ENCODE measurements at places on chromosomes 16 and 17.
A peak's percentile ranks its signal among the peaks of the same experiment; 100 is the strongest.

DNA sequence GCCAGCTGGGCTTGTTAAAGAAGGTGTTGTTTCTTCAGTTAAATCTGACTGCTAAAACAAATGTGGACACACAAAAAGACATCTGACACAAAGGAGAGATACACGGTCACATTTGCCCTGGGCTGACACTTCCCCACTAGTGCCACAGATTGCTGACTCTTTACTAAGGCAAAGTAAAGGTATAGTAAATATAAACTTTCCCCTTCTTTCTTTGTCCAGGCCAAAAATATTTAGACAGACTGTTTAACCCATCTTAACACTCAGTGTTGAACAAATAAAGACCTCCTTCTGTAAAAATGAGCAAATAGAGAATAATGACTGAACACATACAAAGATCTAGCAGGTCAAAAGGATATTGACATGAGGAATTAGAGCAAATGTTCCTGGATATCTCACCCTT is 58.4 kb downstream of the SCNN1G start:
- DNase-seq, result no peak

DNA sequence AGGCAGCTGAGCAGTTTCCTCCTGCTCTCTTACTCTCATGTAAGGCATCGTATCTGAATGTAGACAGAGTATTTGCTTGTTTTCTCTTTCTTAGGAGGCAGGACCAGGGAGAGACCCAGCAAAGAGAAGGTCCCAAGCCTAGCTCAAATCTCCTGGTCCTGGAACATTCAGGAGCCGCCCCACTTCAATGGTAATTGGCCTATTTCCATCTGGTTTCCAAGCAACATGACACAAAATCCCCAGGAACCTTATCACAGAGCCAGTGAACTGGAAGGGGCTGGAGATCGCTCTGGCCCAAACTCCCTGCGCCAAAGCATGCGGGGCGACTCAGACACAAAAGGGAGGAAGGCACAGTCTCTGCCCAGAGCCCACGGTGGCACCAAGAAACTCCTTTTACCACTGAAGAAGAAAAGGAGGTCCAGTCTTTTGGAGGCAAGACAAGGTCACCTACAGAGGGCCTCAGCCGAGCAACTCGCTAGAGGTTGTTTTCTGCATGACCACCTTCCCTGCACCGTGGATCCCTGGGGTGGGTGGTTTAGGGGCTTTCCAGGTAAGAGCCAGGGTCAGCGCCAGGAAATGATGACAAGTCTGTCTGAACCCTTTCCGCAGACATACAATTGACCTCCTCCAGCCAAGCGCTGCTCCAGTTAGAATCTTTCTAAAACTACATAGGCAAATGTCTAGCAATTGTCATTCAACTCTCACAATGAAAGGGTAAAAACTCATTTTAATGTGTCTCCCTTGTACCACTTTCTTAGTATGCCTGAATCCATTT is 394.7 kb downstream of the SOX9 start:
- DNase-seq, result no peak

GRCh38 chr17:81206657-81207056 is 16.1 kb downstream of the CEP131 start:
- DNase-seq, result no peak

DNA sequence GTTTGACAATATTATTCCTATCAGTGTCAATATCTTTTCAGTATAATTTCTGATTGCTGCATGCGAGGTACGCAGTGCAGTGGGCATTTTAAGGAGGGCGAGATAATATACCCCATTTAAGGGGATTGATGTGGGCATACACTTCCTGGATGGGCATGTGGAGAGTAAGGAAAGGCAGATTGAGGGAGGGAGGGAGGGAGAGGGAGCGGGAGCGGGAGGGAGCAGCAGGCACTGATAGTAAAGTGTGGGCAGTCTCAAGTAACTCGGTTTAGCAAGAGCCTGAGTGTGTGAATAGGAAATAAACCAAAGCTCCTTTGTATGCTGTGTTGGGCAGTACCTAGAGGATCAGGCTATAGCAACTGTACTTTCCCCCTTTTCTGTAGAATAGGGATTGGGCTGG is 5.1 kb downstream of the BPTF start:
- DNase-seq, result peak; percentile 12

DNA sequence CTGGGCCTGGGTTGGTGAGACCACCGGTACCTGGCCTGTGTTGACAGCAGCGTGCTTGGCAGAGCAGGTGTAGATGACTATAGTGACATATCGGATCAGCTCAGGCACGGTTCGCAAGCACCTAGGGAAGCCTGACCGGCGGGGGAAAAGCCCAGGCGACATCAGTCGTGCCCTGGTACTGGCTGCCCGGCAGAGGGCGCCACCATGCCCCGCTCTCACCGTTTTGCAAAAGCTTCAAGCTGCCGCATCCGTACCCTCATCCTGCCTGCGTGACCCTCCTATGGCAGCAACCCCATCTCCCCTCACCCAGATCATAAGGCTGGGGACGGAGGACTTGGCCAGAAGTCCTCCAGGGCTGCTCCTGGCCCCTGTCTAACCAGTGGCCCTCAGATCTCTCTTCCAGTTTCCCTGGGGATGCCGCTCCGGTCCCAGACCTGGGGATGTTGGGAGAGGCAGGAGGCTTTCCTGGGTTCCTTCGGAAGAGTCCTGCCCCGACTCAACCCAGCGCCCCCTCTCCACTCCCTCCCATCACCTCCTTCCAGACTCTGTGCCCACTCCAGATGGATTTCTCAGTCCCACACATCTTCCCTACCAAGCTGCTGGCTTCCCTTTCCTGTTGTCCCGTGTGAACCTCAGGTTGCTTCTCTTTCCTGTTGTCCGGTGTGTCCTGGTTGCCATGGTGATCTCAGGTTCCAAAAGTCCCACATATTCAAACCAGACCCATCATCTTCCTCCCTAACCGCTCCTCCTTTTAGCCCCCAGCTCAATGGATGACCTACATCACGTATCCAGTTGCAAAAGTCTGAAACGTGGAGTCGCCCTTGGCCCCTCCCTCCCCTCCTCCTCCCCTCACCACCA is 13.7 kb downstream of the ALOX12B start:
- peak; percentile 7 for DNase-seq

DNA sequence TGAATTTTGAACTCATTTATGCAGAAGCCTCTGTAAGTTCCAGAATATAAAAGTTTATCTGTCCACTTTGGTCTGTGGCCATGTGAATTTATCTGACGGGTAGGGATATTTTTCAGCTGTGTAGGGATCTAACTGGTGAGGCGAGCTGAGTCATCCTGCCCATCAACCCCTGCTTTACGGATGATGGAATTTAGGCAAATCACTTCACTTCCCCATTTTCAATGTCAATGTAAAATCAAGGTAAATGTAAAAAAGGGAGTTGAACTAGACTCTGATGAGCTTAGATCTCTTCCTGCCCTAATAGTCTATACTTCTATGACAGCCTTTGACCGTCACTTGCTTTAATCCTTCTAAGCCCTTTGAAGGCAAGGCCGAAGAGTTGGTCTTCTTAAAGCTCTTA is 2.6 kb downstream of the SLC16A6 start:
- DNase-seq, result no peak

GRCh38 chr16:60744198-60744597 is 1292.0 kb downstream of the CDH8 start:
- no peak for DNase-seq

GRCh38 chr16:2485811-2486507 is 11.0 kb downstream of the TBC1D24 start:
- DNase-seq, result no peak

- no peak for DNase-seq
These were observed 1.3 kb upstream of the EXOC7 start for GRCh38 chr17:76104896-76105231.

DNA sequence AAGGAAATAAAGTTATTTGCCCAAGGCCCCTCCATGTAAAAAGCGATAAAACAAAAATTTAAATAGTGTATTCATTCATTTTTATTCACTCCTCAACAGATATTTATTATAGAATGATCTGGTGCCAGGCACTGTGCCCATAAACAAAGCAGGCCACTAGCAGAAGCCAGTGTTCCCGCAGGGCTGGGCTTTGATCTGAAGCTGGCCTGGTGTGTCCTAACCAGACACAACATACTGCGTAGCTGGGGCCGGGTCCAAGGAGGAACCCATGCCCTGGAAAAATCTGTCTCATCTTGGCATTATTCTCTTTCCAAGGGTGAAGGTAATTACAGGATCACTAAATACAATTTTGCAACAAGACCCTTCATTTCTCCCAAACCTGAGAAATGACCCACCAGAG is 537.4 kb upstream of the CDH5 start:
- no peak for DNase-seq

DNA sequence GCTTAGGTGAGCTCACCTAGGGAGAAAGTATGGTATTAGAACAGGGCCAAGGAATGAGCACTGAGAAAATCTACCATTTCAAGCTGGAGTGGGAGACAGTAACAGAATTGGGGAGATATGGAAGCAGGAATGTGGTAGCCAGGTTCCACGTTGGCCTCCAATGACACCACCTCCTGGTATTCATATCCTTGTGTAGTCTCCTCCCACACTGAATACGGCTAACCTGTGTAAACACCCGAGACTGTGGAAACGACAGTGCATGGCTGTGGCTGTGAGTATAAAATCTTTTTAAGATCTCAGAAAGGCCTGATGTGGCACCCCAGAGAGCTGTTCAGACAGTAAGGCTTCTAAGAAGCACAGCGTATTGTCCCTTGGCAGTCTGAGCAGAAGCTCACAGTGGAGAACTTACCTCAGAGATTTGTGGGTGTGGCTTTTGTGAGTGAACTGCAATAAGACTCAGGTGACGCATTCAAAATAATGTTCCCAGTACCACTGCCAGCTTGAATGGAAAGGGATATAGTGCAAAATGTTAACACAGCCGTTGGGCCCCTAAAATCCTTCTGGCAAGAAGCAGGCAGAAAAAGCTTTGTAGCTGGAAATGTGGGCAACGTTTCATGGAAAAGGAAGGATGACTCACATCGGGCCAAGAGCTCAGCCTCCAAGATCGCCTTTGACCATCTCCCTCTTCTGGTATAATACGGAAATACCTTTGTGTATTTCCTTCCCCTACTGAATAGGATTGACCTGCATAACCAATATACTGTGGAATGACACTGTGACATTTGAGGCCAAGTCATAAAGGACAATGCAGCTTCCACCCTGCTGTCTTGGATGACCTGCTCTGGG is 14.4 kb downstream of the SDR42E1 start:
- no peak for DNase-seq

GRCh38 chr16:63037761-63038396 is 1001.6 kb upstream of the CDH8 start:
- DNase-seq, result no peak

GRCh38 chr16:2033057-2033908 is 6.6 kb downstream of the NHERF2 start:
- peak; percentile 89 for DNase-seq

DNA sequence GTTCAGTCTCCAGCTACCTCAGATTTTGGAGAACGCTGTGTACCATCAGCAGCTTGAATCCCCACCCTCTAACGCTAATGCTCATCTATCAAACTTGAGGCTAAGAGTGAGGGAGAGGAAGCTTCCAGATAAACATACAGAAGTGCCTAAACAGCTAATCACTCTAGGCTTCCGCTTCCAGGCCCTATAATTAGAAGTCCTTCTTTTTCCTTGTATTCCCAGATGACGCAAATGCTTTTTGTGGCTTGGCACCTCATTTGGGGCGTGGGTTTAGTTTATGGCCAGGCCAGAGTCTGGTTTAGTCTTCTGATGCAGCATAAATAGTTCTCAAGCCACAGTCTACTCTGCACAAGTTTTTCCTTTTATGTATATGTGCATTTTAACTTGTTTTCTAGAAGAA is 263.4 kb downstream of the BCAS3 start:
- peak; percentile 0 for DNase-seq

DNA sequence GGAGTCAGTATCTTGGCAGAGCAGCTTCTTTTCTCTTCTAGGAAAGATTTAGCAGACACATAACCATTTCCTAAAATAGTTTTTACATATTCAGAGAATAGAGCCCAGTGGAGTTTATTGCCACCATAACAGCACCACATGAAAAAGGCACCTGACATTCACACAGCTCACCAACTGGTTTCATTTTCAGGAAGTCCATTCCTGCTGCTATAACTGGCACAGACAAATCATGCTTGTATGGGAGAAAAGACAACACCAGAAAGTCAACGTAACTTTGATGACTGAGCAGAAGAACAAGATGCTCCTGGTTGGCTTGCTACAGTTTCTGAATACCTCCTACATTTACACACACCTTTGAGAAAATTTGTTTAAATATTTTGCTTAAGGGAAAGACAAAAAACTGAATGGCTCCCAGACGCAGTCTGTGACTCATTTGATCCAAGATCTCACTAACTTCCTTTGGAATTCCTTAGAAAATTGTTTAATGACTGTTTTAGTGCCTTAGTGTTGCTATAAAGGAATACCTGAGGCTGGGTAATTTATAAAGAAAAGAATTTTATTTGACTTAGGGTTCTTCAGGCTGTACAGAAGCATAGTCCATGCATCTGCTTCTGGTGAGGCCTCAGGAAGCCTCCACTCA is 1380.6 kb downstream of the CDH8 start:
- no peak for DNase-seq

- DNase-seq, result no peak
These were observed 184.9 kb downstream of the MSI2 start for GRCh38 chr17:57441270-57441600.

- no peak for DNase-seq
These were observed 10.0 kb upstream of the BEAN1 start for GRCh38 chr16:66416939-66417700.

GRCh38 chr16:3458278-3458851 is 14.9 kb downstream of the NAA60 start:
- DNase-seq, result no peak

GRCh38 chr16:61530697-61531096 is 505.5 kb downstream of the CDH8 start:
- DNase-seq, result no peak

- DNase-seq, result no peak
These were observed at the start of gene USP6 for GRCh38 chr17:5115673-5116651. Gene USP6 (plus strand): TSS chr17:5116032. CDS start chr17:5130368, 14,336 bp downstream.

DNA sequence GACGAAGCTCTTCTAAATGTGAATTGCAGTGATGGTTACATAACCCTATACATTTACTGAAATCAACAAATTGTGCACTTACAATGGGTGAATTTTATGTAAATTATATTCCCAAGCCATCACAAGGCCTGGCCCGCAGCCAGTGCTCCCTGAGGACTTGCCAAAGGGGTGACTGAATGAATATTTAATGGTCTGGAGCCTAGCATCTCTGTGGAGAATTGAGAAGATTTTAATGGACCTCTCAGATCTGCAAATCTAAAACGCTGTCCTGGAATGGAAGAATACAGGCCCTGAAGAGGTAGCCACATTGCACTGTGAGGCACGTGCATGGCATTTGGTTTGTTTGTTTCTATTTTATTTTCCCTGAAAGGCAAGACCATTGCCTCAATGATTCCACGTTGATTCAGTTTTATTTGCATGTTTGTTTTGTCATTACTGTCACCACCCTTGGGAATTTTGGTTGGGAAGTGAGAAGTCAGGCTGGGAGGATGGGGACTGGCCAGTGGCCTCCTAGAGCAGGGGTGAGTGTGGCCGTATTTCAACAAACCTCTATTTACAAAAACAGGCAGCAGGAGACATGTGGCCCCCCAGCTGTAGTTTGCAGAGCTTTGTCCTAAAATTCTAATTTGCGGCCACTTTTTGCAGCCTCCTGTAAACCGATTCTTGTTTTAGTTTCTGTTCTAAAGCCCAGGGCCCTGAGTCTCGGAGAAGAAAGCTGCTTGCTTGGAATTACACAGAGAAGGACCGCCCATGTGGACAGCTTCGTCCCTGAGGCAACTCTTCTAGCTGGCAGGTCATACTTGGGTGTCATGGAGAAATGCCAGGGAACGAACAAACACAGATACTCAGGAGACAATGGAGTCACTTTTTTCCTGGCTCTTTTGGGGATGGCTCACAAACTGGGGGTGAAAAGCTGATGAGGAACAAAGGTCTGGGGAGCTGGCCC is 40.5 kb upstream of the GCSH start:
- peak; percentile 63 for DNase-seq

All from hippocampal formation (tissue), 2 donors.